Stimulated activated CD4-positive, alpha-beta T cell treated with anti-CD3 and anti-CD28 coated beads, Interleukin-1b, Interleukin-23, amount 100 ng/mL, for 24 hours (primary cell): ENCODE measurements at places on chromosomes 3 and 15.

DNA sequence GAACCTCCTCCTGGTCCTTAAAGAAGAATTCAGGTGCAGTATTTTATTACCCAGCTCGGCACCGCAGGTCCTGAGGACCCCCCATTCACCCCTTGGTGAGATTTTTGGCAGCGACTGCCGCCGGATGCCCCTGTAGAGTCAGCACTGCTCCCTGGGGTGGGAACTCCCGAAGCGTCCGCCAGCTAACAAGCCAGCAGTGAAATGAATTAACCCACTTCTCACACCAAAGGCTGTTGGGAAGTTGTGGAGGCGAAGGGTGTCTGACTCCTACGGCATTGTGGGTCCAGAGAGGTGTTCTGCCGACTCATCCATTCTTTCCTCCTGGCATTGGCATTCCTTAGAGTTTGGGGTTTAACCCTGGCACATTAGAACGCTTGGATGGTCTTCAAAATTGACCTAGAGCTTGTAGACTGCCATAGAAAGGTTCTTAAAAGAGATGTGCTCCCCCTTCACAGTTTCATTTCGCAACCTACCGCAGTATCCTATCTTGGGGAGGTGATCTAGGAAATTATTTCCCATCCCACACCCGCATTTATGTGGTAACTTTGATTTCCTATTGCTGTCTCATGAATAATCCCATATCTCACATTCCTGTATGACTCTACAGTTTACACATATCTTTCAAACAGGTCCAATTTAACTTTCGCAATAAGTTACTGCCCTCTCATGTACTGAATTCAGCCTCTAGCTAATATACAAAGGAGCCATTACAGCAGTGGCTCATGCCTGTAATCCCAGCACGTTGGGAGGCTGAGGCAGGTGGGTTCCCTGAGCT is 879 bp upstream of the EIF5A2 start:
- DNase-seq = no peak

DNA sequence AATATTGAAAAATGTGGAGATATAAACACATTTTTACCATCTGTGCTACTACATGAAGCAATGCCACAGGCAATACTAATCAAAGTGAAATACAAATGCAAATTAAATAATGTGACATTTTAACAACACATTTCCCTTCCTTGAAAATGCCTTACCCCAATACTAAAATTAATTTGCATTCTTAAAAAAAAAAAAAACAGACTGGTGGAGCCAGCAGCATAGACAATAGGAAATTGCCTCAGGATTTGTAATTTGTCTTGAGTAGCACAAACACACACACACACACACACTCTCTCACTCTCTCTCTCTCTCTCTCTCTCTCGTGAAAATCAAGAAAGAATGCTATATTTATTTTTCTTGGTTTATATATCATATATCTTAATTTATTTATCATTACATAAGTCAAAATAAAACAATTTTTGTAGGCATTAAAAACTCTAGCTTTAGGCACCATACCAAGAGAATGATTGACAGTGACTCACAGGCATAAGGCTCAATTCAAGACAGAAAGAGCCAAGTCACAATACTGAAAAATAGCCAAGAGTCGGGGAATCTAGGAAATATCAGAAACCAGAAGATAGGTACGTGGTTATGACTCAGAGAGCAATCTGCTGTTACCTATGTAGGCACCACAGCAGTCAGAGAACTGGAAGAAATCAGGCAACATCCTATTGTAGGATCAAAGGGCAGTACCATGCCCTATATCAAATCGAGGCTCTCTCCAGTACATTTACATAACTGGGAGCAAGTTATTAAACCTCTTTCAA is 23.0 kb downstream of the SUCNR1 start:
- DNase-seq = no peak

DNA sequence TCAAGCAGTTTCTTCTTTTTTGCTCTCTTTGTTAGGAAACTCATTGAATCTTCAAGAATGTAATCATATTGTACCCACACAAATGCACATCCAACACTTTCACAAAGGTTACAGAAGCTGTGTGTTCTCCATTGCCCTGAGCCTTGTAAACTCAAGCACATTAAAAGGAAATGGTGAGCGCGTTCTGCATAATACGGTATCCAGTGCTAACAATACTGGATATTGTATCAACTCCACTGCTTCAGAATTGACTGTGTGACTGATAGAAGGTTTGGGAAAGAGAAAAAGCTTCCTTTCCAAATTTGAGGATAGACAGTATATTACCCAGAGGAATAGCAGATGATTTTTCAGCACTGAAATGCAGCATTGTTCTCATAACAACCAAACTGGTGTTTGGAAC is 268.9 kb upstream of the RBMS3 start:
- DNase-seq = no peak

GRCh38 chr15:77516076-77516475 is 95.4 kb downstream of the HMG20A start:
- no peak for DNase-seq

DNA sequence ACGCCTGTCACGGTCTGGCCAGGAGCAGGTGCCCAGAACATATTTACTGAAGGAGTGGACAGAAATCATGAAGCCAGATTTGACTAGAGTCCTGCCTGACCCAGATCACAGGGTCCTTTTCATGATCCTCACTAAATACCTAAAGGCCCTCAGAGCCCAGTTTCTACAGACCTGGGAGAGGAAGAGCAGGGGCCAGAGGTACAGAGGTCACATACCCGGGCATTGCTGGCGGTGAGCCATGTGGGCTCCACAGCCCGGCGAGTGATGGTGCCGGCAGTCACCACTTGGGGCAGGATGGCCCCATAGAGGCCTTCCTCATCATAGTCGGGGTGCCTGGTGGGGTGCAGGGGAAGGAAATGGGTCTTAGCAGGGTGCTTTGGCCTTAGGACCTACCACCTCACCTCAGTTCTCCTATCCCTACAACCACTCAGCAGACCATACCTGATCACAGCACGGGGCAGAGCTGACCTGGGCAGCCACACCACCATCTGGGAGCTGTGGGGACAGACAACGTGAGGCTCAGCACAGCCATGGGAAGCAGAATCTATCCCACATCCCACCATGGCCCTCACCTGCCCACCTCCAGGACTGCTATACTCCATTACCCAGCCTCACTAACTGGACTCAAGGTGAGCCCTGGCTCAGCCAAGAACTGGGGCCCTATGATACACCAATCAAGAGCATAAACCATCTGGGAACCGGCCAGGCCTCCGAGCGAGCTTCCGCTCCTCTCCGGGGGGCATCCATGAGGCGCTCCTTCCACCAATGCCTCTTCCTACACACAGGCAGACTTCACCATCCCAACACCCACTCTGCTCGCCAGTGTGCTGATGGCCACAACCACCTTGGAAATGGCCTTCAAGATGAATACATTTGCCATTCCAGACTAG is 12.9 kb downstream of the POLG start:
- DNase-seq = no peak

GRCh38 chr3:68874551-68875348 is 57.6 kb downstream of the TAFA4 start:
- DNase-seq = no peak

DNA sequence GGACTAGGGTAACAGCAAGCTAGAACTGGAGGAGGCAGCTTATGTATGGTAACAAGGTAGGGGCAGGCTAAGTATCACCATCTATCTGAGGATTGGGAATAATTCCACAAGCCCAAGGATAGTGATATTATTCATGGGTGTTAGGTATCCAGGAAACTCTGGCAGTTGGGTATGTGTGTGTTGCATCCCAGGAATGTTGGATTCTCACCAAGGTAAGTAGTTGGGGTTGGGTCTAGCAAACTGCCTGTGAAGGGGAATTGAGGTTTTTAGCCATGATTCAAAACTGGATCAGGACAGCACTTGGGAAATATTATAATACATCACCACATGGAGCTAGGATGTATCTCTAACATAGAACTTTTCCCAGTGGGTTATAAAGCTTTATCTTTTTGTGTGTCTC is 626.4 kb upstream of the GOLIM4 start:
- no peak for DNase-seq

DNA sequence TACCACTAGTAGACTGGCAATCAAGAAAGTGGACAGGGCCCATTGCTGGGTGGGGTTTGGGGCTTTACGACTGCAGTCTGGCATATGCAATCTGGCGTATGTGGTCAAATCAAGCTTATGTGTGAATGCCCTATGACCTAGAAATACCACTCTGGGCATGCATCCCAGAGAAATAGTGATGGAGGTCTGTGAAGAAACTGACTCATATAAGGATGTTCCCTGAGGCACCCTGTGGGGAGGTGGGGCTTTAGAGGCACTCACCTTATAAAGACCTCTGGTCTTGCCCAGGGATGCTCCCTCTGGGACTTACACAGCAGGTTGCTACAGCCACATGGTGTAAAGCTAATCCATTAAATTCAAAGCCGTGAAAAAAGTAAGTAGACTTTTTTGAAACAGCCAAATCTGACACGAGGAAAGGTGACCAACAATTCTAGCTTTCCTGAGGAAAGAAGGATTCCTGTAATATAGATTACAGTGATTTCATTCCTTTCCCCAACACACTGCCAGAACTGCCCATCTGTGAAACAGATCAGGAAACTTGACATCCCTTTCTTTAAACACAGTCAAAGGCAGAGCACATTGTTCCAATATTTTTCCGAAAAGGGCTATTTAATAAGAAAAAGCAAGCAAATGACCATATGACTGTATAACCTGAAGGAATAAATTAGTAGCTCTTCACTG is 13.6 kb downstream of the RARRES1 start:
- DNase-seq = no peak

- no peak for DNase-seq
These were observed 94.9 kb downstream of the MEX3B start for GRCh38 chr15:81950841-81951414.

- no peak for DNase-seq
These were observed 19.7 kb downstream of the GPR171 start for GRCh38 chr3:151183265-151183671.

DNA sequence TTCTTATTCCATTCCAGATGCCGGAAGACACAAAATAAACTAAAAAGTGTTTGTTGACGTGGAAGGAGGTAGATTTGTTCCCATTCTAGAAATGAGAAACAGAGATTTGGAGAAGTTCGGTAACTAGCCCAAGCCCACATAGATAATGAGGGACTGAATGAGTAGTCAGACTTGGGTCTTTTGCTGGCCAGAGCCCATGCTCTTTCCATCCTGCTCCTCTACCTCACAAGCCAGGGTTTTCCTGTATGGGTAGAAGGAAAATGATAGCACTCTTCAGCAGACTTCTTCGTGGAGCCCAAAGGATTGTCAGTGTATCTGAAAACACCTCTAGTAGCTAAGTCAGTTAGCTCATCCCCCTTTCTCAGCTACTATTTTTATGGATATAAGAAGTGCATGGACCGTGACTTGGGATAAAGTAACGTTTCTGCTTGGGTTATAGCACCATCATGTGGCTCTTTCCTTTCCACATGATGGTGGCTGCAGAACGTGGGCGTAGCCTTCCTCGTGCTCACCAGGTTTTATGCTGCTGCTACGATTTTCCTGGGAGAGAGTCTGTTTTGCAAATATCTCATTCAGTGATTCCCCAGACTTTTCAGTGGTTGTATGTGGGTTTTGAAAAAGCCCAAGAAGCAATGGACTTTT is 84.6 kb downstream of the DGKG start:
- DNase-seq = no peak

GRCh38 chr3:117754841-117755240 is 1045.3 kb downstream of the TUSC7 start:
- DNase-seq = no peak

GRCh38 chr15:76577879-76578512 is 241.4 kb downstream of the ISL2 start:
- DNase-seq = no peak

DNA sequence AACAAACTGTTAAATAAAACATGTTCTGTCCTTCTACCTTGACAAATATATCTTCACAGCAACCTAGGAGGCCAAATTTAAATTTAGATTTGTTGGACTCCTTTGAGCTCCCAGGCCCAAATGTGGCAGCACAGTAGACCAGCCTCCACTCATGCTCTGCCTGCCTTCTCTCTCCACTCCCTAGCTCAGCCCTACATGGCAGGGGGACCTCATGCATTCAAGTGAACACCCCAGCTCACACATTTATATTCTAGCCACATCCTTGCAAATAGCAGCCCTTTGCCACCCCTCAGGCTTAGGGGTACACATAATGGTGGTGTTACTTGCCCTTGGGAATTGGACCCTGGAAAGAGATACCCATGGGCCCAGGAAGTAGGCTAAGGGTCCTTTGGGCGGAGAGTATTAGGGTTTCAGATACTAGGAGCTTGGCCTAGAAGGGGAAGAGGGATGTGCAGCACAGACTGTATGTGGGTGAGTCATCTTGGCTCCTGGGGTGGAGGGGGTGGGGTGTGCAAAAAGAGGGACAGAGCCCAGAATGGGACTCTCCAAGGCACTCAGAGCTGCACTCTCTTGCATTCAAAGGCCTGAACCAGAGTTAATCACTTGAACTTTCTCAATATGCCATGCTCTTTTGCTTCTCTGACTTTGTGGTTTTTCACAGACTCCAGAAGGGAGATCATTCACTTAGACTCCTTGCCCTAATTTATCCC is 268.4 kb upstream of the ROPN1 start:
- DNase-seq = no peak

DNA sequence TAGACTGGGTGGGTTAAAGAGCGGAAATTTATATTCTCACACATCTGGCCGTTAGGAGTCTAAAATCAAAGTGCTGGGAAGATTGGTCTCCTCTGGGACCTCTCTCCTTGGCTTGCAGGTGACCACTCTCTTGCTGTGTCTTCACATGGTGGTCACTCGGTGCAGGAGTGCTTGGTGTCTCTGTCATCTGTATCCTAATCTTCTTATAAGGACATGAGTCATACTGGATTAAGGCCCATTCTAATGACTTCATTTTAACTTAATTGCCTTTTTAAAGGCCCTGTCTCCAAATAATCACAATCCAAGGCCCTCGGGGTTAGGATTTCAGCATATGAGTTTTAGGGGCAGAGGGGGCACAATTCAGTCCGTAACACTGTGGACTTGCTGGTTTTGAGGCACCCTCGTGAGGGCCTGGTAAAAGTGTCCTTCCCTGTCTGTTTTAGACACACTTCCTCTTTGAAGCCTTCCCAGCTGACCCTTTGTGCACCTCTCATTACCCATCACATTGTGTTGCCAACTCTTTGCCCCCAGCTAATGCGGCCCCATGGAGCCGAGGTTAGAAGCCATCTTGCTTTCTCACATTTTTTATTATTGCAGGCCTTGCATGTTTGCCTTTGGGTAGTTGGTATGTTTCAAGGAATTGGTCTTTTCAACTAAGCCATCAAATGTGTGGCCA is 3.2 kb downstream of the XYLB start:
- no peak for DNase-seq

DNA sequence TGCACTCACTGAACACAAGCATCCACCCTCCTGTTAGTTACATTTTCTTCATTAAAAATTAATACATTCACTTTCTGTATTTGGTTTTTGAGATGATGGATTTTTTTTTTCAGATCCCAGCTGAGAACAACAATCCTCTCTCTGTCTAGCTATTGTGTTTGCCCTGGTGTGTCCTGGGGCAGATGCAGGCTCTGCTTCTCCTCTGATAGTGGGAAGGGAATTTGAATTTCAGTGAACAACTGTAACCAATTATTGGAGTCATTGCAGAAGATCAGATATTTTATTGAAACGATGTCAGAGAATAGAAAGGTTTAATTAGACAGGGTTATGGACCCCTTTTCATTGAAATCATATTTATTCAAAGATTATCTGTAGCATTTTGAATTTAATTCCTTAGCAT is 33.1 kb upstream of the RYR3 start:
- DNase-seq = no peak

- DNase-seq = no peak
These were observed 6.4 kb downstream of the PLA2G4E start for GRCh38 chr15:42014406-42014805.

GRCh38 chr3:186021673-186022362 is 84.0 kb upstream of the TRA2B start:
- no peak for DNase-seq
